ENCODE measurements at places on chromosomes 3 and 15. TPM values are rescaled to one million over a fixed set of nuclear protein-coding genes. Genes with fewer than 3 reads are reported as not detected.

MRAS gene
- 81.5 TPM for total RNA-seq

AKAP13 gene
- total RNA-seq, result 214 TPM

CACNA2D2 gene
- 2.6 TPM for total RNA-seq

MAPKBP1 gene
- total RNA-seq, result 26.5 TPM

DNAJA4 gene
- total RNA-seq, result 56.4 TPM

BFSP2 gene
- total RNA-seq, result not detected

GDPGP1 gene
- total RNA-seq, result 5.9 TPM

Measured in posterior vena cava (tissue), 2 donors.